SIG-M5 (cell line): ENCODE measurements at places on chromosomes 4 and X.

- no peak for DNase-seq
Measured at GRCh38 chr4:85531560-85532341, 56.8 kb downstream of the ARHGAP24 start.

DNA sequence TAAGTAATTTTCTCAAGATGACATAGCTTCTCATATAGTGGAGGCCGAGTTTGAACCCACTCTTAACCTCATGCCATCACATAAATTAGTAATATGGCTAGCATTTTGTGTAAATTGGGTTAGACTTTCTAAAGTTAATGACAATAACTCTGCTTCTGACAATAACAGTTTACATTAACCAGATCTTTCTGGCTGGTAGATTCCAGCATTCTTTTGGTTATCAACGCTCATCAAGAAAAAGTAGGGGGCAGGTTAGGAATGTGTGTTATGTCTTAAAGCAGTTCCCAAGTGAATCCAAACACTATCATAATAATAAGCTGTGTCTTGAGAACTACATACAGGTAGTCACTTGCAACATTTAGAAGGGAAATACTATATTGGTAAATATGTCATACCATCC lies 162.5 kb downstream of the PRDM5 start:
- DNase-seq, result no peak

- DNase-seq, result no peak
Measured at GRCh38 chr4:173367946-173368345, 2.8 kb upstream of the SAP30 start.

- DNase-seq, result no peak
Measured at GRCh38 chr4:183096276-183096965, 2.6 kb upstream of the WWC2 start.

DNA sequence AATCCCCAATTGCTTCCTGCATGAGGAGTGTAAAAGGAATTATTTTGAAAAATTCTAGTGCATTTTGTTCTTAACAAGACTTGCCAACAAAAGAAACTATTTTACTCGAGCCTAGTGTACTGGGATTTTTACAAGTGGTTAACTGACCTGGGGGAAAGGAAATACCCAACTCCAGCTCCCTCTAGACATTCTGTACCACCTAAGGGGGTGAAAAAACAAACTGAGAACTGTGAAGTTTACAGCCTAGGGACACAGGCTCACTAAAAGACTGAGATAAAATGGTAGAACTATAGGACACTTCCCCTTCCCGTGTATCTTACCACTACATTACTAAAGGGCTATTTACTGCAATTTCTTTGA lies 2.6 kb upstream of the ADH5 start:
- DNase-seq, result no peak

DNA sequence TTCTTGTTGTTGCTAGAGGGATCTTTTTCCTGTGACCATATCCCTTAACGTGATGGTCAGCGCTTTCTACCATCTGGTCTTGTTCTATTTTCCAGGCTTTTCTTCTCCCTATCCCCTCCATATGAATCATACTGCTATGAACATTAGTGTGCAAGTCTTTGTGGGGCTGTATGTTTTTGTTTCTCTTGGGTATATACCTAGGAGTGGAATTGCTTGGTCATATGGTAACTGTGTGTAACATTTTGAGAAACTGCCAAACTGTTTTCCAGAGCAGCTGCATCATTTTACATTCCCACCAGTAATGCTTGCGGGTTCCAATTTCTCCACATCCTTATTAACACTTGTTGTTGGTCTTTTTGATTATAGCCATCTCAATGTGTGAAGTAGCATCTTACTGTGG lies 121.4 kb downstream of the SPRY1 start:
- no peak for DNase-seq

GRCh38 chr4:48345542-48345941 lies 4.2 kb downstream of the SLAIN2 start:
- DNase-seq, result no peak

DNA sequence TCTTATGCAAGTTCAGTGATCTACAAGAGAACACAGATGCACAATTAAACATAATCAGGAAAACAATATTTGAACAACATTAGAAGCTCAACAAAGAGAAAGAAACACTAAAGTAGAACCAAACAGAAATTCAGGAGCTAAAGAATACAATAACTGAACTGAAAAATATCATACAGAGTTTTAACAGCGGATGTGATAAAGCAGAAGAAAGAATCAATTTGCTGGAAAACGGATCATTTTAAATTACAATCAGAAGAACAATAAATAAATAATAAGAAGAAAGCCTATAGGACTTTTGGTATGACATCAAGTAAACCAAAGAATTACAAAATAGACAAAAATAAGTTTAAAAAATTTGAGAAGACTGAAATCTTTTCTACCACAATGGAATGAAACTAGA lies 36.3 kb upstream of the CXCL6 start:
- no peak for DNase-seq

- no peak for DNase-seq
Measured at GRCh38 chrX:44267116-44267515, 76.4 kb downstream of the EFHC2 start.

DNA sequence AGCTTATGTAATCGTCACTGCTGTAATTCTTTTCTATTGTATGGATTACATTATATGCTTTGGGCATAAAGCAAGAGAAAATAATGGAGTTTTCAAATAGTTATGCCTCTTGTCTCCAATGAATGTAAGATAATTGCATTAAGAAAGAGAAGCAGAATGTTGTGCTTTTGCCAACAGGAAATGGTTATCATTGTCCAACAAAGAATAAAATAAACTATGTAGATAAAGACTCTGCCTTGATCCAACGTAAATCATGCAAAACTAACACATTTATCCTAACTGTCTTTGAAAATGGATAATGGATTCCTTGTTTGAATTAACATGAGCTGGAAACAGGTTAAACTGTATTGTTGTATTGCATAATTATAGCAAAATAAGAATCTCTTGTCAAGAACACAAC lies 1709.0 kb downstream of the PCDH7 start:
- no peak for DNase-seq

DNA sequence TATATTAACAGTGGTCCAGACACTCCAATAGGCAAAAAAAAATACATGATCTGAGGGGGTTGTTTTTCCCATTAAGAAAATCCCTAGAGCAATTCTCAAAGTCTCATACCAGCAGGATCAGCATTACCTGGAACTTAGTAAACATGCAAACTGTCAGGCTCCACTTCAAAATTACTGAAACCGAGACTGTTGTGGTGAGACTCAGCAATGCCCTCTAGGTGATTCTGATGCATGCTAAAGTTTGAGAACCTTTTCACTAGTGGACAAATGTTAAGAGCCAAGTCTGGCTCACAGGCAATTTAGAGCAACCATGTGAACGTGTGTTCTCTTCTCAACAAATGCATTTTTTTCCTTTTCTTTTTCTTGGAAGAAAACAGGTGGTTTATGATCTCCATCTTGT lies 30.2 kb downstream of the NEK1 start:
- DNase-seq, result no peak

DNA sequence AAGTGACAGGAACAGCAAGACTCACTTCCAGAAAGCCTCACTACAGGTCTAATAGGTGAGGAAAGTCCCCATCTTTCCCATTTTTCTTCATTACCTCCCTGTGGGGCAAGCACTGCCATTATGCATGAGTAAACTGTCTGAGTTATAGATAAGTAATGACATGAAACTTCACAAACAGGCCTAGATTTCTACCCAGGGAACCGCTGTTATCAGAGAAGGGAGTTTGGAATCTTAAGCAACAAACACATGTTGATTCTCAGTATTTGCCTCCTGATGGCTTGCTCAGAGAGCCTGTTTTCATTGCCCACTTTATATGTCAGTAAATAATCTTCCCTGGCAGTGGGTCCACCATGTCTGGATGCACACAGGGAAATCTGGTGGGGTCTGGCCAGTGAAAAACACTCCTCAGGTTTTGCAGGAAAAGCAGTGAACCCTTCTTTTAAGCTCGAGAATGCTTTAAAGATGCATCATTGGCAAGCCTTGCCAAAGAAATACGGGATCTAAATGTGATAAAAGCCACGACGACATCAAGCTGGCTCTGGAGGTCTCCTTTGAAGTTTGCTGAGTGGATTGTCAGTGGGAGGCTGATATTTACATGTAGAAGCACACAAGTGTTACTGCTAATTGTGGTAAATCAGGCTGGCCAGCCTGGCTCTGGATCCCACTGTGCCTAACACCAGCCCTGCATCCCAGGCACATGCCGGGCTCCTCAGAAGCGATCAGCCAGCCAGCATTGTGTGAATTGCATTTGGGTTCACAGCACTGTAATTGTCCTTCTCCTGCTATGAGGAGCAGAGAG lies 25.2 kb downstream of the PDGFRA start:
- no peak for DNase-seq

DNA sequence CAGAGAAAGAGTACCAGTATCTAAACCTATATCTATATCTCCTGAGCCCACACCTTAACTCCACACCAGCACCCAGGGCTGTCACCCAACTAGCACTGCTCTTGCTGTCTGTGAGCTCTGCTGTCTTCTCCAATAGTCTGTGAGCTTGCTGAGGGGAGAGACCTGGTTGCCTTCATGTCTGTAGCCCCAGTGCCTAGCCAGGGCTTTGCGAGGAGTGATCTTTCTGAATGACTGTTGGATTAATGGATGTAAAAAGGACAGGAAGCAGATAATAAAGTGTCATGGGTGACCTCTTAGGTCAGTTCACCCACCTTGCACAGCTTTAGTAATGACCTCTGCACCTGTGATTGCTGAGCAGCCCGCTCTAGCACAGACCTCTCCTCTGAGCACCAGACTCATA lies 30.5 kb downstream of the CNGA2 start:
- DNase-seq, result no peak

- DNase-seq, result no peak
Measured at GRCh38 chr4:172073590-172073989, 260.4 kb downstream of the GALNTL6 start.

- DNase-seq, result no peak
Measured at GRCh38 chrX:37816766-37817165, 30.6 kb downstream of the DYNLT3 start.
